ENCODE measurements at places on chromosomes 7 and 10.
A peak's percentile ranks its signal among the peaks of the same experiment; 100 is the strongest.

GRCh38 chr7:27992755-27993493, 187.7 kb downstream of the JAZF1 start:
- no peak for DNase-seq

DNA sequence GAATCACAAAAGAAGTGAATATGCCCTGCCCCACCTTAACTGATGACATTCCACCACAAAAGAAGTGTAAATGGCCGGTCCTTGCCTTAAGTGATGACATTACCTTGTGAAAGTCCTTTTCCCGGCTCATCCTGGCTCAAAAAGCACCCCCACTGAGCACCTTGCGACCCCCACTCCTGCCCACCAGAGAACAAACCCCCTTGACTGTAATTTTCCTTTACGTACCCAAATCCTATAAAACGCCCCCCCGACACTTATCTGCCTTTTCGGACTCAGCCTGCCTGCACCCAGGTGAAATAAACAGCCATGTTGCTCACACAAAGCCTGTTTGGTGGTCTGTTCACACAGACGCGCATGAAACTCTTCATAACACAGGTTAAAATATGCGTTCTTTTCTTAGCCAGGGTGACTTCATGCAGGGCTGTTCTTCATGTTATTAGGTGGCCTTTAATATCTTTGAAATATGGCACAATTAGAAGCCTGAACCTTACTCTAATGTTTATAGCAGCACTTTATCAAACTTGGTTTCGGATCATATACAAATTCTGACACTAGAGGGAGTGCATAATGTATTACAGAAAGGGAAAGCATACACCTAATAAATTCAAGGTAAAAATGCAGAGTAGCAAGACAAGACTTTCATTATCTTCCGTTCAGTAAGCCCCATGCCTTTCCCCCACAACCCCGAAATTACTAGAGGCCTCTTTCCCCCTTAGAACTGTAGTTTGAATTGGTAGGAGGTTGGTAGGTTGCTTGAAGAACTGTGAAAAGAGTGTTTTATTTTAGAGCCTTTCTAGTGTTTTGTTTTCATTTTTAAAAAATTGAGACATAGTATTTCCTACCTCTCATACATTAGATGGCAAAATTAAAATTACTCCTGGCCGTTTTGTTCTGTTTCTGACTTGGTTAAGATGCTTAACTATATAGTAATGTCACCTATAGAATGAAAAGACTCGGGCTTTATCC, 117.9 kb downstream of the NPY start:
- peak; percentile 41 for DNase-seq

- DNase-seq = no peak
Measured at GRCh38 chr10:70090951-70091350, 38.3 kb downstream of the MACROH2A2 start.

GRCh38 chr10:123619067-123619855, 46.9 kb upstream of the GPR26 start:
- DNase-seq = no peak

- DNase-seq = peak; percentile 63
Measured at GRCh38 chr10:86798611-86799010, 42.2 kb downstream of the BMPR1A start.

DNA sequence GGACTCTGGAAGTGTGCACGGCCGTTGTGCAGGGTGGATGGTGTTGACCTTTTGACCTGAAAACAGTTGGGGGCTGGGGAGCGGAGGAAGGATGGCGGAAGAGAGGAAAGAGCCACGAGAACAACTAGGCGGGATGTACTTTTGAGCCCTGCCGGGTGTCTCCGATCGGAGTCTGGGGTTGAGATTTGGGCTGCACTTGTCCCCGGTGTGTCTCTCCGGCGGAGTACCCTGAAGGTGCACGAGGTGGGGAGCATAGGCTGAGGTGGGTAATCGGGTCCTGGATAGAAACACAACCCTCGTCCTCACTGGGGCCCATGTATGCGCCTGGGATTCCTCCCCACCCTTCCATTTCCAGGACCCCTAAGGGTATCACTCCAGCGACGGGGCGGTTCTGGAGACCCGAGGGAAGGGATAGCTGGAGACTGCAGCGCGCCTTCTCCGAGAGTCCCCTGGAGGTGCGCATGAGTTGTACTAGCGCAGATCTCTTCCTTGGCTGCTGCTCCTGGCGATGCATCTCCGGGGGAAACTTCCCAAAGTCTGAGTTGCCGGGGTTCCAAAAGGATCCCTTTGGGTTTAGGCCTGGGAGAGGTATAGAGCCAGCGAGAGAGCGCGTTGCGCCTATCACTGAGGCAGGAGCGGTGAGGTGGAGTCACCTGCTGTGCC, 4.6 kb upstream of the HMX2 start:
- no peak for DNase-seq

DNA sequence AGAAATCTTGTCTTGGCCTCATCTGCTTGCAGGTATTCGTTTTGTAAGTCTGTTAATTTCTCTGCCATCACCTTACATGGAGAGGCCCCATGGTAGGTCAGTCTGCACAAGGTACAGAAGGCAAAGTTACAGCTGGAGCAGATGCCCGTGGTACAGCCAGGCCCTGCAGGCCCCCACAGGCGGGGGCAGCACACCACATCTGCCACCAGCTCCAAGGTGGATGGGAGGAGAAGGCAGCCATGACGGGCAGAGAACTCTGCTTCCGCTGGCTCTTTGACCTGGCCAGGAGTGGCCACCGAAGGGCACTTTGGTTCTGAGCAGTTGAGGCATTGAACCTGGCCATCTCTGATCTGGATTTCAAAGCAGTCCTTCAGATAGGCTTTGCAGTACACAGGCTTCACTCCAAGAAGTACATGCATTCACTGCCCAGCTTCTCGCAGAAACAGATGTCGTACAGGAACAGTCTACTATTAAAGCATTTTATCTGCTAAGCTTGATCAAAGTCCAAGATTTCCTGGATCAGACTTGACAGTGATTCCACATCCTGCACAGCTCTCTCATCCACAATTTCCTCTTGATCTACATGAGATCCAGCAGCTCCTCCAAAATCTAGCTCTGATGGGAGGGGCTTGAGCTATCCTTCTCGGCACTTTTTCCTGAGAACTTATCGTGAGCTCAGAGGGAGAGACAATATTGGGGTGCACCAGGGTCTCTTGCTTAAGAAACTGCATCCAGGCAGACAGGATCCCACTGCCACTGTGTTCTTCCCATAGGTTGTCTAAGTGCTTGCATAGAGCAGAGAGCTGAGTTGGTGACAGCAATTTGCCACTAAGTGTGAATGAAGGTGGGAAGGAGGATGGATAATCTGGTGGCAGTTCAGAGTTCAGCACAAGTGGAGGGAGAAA, 120.7 kb downstream of the TRRAP start:
- DNase-seq = no peak

DNA sequence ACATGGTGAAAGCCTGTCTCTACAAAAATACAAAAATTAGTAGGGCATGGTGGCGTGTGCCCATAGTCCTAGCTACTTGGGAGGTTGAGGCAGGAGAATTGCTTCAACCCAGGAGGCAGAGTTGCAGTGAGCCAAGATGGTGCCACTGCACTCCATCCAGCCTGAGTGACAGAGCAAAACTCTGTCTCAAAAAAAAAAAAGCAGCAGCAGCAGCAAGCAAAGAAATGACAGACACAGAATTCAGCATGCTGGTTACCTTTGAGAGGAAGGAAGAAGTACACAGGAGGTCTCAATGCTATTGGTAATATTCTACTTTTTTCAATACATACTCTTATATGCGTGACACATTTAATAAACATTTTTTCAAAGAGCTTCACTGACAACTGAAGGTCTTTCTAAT, 81.3 kb downstream of the ZFAND4 start:
- DNase-seq = no peak

GRCh38 chr10:16944986-16945385, 127.8 kb upstream of the RSU1 start:
- DNase-seq = peak; percentile 35

DNA sequence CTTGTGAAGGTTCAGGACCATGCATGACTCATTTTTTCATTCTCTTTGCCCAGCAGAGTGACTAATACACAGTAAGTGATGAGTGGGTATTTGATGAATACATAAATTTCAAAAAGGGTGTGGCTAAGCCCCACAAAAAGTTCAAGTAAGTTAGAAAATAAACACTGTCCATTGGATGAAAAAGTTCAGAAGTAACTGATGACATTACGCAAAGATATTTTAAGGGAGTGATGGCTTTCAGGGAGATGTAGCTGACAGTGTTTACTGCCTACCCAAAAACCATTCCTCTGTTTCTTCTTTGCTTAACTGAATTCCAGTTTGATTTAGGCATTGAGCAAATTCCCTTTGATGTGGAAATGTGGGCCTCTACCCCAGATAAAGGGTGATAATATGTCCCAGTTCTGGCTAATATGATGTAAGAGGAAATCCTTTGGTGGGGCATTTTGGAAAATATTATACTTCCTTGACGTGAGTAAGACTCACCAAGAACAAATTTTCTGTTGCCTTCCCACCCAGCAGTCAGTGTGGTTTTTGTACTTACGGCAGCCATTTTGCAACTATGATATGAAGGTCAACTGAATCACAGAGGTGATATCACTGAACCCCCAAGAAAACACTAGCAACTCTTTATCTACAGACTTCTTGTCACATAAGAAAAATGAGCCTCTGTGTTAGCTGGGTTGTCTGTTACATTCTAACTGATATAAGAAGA, 29.0 kb upstream of the EBLN1 start:
- DNase-seq = peak; percentile 87

- peak; percentile 54 for DNase-seq
Measured at GRCh38 chr7:87628780-87629569, 777 bp downstream of the RUNDC3B start.

DNA sequence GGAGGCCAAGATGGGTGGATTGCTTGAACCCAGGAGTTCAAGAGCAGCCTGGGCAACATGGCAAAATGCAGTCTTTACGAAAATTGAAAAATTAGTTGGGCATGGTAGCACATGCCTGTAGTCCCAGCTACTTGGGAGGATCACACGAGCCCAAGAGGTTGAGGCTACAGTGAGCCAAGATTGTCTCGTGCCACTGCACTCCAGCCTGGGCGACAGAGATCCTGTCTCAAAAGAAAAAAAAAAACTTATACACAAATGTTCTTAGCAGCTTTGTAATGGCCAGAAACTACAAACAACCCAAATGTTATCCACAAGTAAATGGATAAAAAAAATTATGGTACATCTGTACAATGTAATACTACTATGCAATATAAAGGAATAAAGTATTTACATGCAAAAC, 12.6 kb downstream of the NT5C2 start:
- no peak for DNase-seq

DNA sequence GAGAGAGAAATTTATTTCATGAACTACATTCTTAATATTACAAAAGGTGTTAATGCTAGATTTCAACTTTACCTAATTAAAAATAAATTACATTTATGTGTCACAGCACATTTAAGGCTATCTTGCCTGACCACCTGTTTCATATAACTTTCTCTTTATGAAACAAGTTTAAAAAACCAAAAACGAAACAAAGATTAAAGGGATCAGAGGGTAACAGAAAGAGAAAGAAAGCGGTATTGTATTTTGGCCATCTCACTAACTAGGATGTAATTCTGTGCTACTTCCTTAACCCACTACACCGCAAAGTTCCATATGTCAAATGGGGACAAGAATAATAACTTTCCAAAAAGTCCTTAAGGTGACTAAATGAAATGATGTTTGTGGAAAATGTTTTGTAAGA, 6.3 kb upstream of the RHOBTB1 start:
- DNase-seq = no peak

DNA sequence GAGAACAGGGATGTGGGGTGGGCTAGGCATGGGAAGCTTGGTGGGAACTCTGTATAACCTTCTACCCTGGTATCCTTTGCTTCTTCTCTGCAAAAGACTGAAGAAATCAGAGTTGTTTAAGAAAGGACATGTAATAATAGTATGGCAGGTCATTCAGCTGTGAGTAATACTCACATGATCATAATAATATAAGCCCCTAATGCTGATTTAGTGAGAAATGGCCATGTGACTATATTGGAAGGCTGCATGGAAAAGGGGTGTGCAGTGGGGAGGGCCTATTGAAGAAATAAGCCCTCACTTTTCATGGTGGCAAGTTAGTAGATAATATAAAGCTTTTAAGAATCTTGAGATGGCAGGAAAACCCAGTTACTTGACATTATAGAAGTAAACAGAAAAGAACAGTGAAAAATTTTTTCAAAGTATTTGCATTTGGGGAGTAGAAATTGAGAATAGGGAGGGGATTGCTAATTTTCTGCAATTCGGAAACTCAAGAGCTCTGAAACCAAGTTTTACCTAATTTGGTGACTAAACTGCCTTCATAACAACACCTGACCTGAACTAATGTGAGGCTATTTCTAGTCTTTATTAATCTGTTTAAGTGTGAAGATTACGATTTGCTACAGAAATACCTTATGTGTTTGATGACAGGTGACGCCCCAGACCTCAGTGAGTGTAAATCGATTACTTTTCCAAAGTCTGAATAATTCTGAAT, 44.4 kb downstream of the ATXN7L1 start:
- DNase-seq = no peak

DNA sequence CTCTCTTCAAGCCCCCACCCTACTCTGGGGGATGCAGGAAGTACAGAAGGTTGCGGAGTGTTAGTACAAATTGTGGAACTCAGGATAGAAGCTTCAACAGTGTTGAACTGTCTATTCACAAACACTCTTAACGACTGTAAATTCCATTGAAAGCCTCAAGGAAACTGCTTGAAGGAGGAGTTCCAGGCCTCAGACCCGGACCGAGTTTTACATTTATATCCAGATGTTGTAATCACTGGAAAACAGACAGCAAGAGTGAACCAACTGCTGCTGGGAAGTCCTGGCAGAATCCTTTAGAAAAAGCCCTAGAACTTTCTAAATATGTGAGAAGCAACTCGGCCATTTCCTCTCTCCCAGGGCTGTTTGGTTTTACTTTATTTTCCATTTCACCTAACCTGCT, 84.1 kb upstream of the LRRC18 start:
- no peak for DNase-seq

GRCh38 chr10:121598263-121599249, at the start of gene FGFR2:
TSS of gene FGFR2 (minus strand) at chr10:121598444. CDS start at chr10:121593817, 4,627 bp downstream.
- peak; percentile 75 for DNase-seq

DNA sequence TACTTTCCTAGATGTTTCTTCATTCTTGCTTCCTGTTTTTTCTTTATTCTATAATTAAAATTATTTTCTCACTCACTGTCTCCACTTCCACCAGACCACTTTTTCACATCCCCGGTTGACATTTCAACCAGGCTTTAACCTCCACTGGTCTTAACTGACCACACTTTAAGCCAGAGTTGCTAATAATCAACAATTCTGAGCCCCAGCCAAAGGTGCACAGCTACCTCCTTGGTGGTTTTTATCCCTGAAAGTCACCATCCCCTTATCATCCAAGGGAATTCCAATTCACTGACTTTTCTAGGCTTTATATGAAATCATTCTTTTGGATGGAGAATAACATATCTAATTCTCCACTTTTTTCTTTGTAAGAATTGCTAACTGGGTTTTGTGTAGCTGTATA, 138.9 kb downstream of the FRMD4A start:
- no peak for DNase-seq

- DNase-seq = no peak
Measured at GRCh38 chr7:22709857-22710256, 17.1 kb upstream of the IL6 start.

All from M059J (cell line).